Uterus (tissue), 4 donors: ENCODE measurements at places on chromosomes 11 and 22.
A peak's percentile ranks its signal among the peaks of the same experiment; 100 is the strongest.

- DNase-seq = no peak
Measured at GRCh38 chr11:110808248-110808647, 96.0 kb upstream of the ARHGAP20 start.

DNA sequence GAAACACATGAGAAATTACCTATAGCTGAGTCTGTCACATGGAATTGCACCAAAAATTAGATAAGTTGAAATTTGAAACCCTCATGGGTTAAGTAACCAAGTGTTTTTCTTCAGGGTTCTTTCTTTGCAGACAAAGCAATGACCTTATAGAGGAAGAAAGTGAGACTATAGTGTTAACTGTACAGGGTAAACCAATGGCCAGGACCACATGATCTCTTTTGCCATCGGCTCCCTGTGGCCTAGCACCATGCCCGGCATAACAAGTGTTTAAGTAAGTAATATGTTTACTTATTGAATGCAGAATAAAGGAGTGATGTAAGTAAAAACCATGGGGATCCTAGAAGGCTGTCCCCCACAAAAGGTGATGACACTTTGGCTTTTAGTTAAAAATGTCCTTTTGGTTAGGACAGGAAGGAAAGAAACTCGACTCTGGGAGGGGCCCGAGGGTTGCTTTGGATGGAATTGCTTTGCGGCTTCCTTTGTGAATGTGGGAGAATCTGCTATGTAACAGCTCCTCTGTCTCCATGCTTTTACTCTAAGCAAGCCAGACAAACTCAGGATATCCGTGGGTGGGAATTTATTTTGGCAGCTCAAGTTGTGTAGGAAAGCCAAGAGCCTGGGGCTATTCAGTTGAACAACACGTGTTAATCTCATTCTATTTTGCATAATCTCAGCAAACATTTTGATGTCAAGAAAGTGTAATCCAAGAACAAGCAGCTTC is 454.7 kb downstream of the INSC start:
- DNase-seq = no peak

DNA sequence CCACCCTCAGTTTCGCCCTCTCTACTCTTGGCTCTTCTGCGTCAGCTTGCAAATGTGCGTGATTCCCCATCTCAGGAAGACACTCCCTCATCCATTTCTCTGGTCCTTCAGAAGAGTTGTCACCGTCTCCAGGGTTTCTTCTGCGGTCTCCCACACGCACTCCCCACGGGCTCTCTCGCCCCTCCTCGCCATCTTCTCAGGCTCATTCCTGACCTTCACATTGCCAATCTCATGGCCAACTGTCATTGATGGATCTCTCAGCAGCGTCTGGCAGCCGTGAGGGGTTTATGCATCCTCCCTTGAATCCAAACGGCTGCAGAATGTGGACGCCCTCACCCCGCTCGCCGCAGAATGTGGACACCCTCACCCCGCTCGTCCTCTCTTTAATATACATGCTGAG is 10.5 kb downstream of the SYNGR1 start:
- no peak for DNase-seq

DNA sequence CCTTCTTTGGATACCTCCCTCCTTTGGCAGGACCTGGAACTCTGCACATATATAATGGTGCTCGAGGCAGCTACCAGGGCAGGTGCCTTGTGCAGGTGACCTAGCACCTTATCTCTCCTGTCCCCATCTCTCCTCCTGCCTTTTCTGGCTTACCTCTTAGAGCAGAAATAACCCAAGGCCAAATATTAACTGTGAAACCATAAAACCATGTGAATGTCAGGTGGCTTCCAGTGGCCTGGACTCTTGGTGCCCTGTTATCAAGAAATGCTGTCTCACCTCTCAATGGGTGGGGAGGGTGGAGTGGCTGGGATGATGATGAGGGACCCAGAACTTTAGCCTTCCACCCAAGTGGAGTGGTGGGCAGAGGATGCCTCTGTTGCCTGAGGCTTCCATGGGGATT is 42.9 kb downstream of the YWHAH start:
- DNase-seq = no peak

DNA sequence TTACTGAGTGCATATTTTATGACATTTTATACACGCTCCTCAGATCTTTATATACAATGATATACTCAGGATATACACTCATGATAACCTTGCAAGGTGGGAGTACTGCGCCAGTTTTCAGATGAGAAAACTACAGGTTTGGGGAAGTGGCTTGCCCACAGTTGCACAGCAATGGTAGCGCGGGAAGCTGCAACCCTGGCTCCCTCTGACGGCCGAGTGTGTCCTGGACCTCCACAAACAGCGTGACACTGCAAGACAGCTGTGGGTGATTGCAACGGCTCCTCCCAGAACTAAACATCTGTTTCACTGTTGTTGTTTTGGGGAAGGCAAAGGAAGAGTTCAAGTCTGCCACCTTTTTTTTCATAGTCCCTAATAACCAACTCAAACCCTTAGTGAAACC is 47.0 kb downstream of the PACSIN2 start:
- peak; percentile 52 for DNase-seq

GRCh38 chr22:20536590-20537324 is 29.3 kb downstream of the MED15 start:
- DNase-seq = no peak

DNA sequence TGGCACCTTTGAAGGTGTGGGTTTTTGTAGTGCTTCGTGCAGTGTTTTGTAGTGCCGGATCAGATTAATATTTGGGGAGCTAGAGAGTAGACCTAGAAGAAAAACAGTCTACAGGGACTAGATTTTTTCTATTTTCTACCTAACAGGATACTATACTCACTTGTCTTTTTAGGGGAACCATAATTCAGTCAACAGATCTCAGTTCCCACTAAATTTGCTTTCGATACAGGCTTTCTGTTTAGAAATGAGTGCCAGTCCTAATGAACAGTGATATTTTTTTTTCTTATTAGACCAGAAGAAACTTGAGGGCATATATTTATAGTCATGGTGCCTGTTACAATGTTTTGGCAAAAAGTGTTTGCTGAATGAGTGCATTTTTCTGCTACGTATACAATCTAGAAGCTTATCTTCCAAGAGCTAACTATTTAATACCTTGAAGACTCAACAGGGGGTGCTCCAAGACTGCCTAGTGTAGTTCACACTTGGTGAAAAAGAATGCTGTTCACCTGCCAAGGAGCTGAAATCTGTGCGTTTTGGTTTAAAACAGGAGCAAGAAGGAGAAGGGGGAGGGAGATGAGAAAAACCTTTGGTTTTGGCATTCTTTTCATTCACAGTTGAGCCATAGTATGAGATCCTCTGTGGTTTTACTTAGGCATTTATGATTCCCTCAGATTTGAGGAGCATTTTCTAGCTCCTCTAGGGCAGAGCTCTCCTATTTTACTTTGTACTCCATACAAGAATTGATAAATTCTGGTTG is 44.9 kb upstream of the VSTM5 start:
- DNase-seq = no peak

- peak; percentile 73 for DNase-seq
Measured at GRCh38 chr11:33857933-33858371, 33.9 kb downstream of the LMO2 start.

DNA sequence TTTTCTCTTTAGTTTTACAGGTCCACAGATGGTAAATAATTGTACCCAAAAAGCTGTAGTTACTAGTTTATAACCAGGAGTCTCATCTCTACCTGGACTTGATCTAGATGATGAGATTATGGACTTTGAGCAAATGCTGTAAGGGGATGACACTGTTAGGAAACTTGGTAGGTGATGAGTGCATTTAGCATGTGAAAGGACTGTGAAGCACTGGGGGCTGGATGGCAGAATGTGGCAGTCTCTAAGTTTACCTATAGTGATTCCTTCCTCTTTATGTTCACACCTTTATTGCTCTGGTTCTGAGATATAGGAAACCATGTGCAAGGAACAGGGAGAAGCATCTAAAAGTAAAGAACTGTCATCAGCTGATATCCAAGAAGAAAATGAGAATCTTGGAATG is 230.7 kb upstream of the CHORDC1 start:
- no peak for DNase-seq

- DNase-seq = no peak
Measured at GRCh38 chr22:37797874-37798500, 9.7 kb upstream of the GCAT start.

DNA sequence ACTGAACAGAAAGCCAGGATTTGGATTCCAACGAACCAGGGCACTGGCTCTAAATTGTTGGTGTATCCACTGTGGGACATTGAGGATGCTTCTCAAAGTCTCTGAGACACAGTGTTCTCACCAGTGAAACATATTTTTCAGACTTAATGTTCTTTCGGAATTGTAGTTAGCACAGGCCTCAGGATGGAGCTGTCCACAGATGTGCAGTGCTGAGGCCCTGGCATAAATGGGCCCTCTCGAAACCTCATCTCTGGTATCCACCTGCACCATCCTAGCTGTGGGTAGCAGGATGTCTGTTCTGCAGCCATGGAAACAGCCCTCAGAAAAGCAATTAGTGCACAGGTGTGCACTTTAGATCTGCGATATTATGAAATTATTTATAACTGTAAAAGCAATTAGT is 656.8 kb downstream of the TBC1D22A start:
- DNase-seq = no peak

GRCh38 chr11:44884056-44884455 is 66.6 kb downstream of the TP53I11 start:
- no peak for DNase-seq

GRCh38 chr11:2213384-2213842 is 41.8 kb upstream of the TH start:
- DNase-seq = peak; percentile 13

DNA sequence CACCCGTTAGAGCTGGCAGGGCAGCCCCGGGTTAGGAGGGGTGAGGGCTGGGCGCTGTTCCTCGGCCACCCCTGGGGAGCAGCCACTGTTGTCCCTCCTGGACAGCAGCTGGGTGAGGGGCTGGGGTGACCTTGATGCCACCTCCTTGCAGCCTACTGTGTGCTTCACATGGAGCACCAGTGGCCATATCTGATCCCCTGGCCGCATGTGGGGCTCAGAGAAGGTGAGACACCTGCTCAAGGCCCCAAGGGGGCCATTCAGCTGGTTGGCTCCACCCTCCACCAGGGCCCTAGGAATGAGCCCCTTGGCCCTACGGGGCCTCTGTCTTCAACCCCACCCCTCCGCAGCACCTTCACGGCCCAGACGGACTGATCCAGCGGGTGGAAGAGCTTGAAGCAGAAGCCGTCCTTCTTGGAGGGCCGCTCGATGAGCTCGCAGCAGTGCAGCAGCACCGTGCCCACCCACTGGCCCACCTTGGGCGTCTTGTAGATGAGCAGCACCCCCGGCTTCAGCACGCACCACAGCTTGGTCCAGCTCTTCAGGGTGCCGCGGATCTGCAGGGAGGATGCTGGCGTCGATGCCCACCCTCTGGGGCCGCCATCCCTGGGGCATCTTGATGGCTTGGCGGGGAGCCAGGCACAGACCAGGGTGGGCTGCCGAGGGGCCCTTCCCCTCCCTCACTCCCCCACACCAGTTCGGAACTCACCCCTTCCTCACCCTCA is 44.9 kb downstream of the OSBPL5 start:
- peak; percentile 18 for DNase-seq

- DNase-seq = no peak
Measured at GRCh38 chr11:108289699-108290098, 66.8 kb downstream of the ATM start.

DNA sequence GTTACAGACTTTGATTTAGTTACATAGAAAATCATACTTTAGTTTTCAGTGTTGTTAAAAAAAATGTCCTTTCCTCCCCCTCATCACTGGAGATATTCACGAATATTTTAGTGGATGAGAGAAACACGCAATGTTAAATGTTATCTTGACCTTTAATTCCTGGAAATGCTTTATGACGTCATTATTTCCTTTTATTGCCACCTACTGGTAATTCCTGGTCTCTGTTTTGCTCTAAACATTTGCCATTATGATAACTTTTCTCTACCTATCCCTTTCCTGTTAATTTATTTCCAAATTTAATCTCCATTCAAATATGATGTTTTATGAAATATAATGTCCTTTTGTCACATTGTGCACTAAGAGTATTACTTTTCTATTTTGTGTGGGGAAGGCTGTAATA is 770.6 kb downstream of the FAM181B start:
- DNase-seq = no peak

GRCh38 chr11:84833488-84834088 is 793.6 kb downstream of the DLG2 start:
- no peak for DNase-seq

DNA sequence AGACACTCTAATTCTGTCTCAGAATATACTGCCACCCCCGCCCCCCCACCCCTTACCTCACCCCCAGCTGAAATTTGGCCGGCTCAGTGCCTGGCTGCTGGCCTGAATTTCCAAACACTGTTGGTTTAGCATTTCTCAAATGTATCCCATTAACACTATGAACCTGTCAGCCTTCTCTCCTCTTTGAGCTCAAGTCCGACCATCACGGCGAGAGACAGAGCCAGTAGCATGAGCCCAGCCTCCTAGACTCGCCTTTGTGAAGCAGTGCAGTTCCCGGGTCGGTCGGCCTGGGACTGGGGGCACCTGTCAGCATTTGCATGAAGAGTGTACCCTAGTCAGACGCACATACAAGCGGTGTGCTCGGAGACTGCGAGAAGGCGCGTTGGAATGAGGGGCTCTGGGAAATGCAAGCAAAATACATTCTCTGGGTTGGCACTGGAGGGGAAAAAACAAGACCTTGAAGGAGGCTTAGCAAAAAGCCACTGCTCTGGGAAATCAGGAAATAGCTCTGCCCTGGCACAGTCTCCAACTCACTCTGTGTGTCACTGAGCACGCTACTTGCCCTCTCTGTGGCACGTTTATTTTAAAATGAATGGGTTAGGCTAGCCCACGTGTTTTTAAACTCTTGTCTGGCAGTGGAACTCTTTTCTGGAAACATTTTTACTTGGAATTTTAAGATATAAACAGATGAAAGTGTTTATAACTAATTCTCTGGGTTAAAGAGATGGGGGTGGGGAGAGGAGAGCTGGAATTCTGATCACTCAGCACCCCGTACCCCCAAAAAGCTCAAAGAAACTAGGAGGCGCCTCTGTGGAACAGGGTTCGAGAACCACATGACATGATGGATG is 108.3 kb downstream of the TIMP3 start:
- peak; percentile 62 for DNase-seq

GRCh38 chr22:29703569-29704195 is 16.1 kb upstream of the CABP7 start:
- DNase-seq = no peak

GRCh38 chr22:43131773-43132501 is 11.3 kb downstream of the MCAT start:
- no peak for DNase-seq
